ENCODE measurements at places on chromosomes 5 and 9.

DNA sequence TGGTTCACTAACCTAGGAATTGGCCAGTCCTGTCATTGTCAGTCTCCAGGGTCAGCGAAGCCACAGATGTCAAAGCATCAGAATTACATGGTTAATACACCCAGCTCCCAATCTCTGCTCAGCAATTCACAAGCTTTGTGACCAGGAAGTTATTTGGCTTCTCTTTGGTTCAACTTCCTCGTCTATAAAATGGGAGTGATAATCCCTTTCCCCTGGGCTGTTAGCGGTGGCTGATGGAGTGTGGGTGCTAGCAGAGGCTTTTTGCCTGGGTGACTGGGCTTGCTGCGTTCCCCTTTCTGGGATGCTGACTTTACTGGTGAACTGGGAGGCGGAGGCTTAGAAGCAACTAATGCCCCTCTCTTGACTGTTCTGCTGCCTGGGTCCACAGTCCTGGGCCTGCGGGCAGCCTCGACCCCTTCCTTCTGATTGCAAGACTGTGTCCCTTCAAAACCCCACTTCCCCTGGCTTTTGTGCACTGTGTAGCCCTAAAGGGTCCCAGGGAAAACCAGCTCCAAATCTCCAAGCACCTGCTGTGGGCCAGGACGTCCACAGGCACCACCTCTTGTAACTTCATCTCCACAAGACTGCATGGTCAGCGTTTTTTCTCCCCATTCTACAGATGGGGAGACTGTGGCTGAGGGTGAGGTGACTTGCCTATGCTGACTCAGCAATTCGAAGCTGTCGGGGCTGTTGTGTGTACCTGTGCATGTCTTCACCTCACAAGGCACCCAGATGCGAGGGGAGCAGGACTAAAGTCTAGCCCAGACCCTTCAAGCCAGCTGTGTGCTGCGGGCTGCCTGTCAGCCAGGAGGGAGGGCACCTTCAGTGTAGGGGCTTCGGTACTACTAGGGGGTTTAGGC is 45.2 kb upstream of the NEURL1B start:
- no peak for DNase-seq

DNA sequence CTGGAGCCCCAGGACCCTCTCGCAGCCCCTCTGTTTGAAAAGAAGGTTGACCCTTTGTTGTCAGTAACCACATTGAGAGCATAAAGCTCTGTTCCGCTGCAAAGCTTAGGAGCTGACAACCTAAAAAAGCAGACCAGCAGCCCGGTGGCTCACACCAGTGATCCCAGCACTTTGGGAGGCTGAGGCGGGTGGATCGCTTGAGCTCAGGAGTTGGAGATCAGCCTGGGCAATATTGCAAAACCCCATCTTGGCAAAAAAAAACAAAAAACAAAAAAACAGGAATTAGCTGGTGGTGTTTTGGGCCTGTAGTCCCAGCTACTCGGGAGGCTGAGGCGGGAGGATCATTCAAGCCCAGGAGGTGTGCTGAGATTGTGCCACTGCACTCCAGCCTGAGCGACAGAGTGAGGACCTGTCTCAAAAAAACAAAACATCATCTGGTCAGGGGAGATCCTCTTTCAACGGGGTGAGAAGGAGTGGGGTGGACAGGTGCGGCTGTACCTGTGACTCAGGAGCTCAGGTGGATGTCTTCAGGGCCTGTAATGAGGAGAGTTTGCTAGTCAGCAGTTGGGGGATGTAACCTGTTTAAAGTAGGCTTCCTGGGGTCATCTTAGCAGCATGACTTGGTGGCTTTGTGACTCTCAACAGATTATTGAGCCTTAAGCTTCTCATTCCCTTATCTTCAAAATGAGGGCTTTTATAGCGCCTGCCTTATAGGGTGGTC is 694 bp upstream of the REEP2 start:
- DNase-seq, result no peak

DNA sequence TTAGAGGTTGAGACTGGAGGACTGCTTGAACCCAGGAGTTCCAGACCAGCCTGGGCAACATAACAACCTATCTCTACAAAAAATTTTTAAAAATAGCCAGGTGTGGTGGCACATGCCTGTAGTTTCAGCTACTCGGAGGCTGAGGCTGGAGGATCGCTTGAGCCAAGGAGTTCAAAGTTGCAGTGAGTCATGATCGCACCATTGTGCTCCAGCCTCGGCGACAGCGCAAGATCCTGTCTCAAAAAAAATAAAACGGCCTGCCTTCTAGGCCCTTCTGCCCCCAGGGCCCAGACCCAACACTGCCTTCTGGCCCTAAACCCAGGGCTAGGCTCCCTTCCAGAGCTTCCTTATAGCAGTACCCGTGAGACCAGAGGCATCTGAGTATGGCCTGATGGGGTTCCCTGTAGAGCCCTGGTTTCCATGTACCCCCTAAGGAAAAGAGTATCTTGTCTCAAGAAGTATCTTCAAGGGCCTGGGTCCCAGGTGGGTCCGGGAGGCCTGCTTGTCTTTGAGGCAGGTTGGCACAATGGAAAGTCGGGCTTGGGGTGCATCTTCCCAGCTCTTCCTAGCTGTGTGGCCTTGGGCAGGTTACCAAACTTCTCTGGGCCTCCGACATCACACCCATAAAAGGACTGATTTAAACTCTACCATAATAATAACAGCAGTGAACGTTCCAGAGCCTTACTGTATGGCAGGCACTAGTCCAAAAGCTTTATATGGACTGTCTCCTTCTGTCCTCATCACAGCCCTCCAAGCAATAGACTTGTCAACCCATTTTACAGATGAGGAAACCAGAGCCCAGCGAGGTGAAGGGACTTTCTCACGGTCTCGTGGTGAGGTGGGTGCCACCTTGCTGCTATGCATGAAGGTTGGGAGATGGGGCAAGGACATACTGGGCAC is 9.6 kb downstream of the LRRC8A start:
- DNase-seq, result peak; percentile 26

- peak; percentile 88 for DNase-seq
Observed at GRCh38 chr9:77977210-77977611, 54.4 kb downstream of the GNAQ start.

DNA sequence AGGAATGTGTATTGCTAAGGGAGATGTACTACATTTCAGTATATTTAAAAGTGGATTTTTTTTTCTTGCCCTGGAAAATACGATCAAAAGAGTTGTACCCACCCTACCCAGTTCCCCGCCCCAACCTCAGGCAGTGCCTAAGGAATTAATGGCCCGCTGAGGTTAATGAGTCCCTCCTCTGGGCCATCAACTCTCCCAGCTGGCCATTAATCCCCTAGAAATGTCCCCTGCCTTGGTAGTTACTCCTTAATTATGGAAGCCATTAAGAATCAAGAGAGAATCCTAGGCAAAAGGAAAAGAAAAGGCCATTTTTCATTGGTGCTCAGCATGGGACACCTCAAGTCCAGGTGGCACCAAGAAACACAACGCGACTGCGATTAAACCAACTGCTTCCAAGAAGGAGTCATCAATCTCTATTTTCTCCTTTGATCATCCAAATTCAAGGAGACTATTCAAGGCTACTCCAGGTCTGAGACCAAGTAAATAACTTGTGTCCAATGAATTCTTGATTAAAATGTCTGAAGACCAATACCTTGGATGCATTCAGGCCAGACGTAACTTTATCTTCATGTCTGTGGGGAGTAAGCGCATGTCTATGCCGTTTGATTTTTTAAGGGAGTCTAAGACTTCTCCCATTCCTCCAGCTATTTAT is 1962.2 kb upstream of the WWC1 start:
- no peak for DNase-seq

- DNase-seq, result no peak
Observed at GRCh38 chr9:34372467-34373011, 4.2 kb downstream of the MYORG start.

DNA sequence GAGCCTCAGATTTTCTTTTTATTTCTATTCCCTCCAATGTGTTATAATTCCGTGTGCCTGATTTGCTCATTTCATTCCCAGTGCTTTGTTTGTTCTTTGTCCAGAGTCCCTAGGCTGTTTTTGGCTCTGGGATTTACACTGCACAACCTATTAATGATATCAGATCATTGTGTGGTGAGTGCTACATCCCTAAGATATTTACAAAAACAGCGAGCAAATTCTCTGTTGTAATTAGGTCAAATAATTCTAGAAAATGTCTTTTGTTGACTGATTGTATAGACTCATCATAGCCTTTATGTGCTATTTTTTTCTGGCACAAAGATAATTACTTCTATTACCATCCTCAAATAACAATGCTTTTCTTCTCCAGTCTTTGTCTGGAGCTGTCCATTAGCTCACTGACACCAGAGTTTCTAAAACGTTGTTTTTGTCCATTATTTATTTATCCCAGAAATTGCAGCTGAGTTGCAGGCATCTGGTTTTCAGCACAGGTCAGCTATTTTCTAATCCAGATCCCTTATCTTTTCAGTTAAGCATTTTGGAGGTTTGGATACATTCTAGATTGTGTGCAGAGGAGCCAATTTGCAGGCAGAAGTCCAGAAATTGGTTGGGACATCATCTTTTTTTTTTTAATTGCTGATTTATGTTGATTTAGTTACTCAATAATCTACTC is 379.9 kb upstream of the DMAC1 start:
- DNase-seq, result no peak

DNA sequence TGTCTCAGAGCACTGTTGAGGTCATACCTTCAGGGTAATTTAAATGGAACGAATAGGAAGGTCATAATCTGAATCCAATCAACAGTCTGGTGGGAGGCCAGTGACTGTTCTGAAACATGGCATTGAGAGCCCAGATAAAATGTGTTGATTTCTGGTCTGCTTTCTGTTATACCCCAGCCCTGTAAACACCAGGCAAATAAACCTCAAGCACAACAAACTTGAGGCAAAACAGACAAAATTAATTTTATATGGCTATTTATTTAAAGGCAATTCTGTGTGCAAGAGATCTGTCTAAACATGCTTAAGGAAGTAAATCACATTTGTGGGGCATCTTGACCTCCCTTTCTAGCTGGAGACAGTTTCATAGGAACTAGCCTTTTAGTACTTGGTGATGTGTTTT is 140.9 kb upstream of the SPEF2 start:
- DNase-seq, result no peak

- no peak for DNase-seq
Observed at GRCh38 chr5:4230786-4231641, 635.4 kb downstream of the IRX1 start.

DNA sequence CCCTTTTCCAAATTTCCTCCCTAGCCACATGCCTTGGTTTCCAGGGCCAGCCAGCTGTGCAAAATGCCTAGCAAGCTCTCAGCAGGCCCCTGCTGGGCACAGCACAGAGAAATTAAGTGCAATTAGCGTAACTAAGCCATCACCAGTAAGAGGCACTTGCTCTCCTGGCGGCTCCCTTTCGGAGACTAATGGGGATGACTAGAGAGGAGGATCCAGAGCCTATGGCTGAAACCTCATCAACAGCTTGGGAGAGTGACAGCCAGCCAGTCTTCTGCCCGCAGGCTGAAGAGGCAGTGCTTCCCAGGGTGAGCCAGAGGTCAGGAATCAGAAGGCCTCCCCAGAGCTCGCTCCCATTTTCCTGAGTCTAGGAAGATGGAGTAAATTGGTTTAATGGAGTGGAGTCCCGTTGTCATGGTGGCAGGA is 108.4 kb downstream of the KCNIP1 start:
- no peak for DNase-seq

DNA sequence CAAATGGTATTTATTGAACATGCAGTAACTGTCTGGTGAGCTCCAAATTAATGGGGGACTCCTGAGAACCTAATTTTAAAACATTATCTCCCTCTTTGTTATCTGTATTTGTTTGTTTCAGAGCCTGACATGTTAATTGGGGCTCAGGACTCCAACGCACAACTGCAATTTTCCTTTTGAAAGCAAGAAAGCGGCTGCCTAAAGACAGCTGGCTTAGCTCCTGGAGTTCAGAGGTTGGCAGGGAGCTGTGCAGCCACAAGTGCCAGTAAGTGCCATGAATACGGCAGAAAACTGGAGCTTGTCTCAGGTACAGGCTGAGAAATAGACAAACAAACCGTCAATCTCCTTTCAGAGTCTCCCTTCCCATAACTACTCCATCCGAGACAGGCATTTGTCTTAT is 80.9 kb downstream of the PPP2R2B start:
- DNase-seq, result no peak

GRCh38 chr5:55154873-55155272 is 5.1 kb upstream of the GPX8 start:
- peak; percentile 84 for DNase-seq

DNA sequence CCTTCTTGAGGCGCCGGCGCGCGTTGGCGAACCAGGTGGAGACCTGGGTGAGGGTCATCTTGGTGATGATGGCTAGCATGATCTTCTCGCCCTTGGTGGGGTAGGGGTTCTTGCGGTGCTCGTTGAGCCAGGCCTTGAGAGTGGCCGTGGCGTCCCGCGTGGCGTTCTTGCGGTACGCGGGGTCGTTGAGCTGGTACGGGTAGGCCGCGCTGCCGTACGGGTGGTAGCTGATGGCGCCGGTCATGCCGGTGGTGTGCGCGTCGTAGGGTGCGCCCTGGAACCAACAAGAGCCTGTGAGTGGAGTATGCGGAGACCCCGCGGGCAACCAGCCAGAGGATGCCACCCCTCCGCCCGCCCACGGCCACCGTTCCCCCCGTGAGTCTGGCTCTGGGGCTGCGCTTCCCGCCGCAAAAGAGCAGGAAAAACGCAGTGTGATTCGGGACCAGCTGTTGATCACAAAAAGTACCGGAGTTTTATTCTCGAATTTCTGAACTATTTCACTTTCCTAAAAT is 1.9 kb downstream of the IRX2 start:
- DNase-seq, result peak; percentile 46

DNA sequence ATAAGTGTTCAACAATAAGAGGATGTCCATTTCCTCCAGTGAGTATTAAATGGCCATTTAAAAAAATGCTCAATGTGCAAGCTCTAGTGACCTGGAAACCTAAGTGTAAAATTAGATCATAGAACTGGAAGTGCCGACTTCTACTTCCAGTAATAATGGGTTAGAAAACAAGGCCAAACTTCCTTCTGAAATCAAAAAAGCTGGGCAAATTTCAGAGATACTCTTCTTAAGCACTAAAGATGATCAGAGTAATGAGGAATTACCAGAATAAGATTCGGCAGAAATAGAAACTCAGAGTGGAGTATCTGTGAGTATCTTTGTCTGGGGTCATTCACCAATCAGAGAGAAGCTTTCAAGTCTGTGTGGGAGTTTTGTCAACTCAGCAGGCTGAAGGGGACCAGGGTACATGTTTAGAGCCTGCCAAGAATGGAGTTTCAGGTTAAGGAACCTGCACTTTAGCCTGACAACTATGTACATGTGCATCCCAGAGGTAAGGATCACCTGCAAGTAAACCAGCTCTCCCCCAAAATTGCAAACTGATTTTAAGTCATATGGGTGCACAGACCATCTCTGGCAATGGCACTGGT is 17.1 kb downstream of the FCN2 start:
- DNase-seq, result no peak

All from fibroblast of skin of back (primary cell).